Aorta (tissue), 5 donors: ENCODE measurements at places on chromosomes 6 and 20. TPM values are rescaled to one million over a fixed set of nuclear protein-coding genes. Genes with fewer than 3 reads are reported as not detected.

- no peak overlapping the region for H3K4me3 ChIP-seq
- H3K36me3 ChIP-seq, result no peaks in the 10 kb centered on the region
- H3K27me3 ChIP-seq, result no peaks in the 10 kb centered on the region
- no peaks in the 10 kb centered on the region for H3K4me1 ChIP-seq
- H3K27ac ChIP-seq, result no peak overlapping the region
Measured at GRCh38 chr20:34165018-34165619, 53.1 kb upstream of the EIF2S2 start.

- no peaks in the 10 kb centered on the region for H3K36me3 ChIP-seq
- H3K27ac ChIP-seq, result peak overlapping the region; percentile 38
- no peaks in the 10 kb centered on the region for H3K4me1 ChIP-seq
- H3K4me3 ChIP-seq, result peak overlapping the region; percentile 56
- peak; percentile 98 for DNase-seq
Measured at GRCh38 chr6:31399589-31400466, 3.6 kb upstream of the MICA start.

DNA sequence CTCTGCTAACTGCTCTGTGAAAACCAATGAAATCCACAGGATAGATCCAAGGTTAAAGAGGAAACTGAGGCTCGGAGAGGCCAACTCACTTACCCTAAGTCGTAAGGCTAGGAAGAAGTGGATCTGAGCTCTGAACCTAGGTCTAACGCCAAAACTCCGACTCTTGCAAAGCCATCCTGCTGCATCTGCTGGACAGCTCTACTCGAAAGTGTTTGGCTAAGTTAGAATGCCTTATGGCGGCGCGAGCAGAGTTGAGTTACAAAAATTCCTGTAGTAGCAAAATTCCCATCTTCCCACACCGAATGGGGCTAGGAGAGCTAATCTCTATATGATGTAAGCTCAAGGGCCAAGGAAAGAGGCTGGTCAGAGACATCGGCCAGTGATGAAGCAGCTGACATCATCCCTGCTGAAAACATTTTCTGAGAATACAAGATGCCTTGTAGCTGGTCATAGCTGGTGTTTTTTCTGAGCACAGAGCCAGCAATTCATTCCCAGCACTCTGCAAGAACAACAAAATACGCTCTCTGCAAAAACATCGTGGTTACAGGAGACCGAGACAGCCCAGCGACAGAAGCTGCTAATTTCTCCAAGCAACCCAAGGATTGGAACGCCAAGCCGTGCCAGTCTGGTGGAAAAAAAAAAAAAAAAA lies 1.8 kb downstream of the SPATA2 start:
- H3K4me3 ChIP-seq, result no peak overlapping the region
- H3K27me3 ChIP-seq, result no peaks in the 10 kb centered on the region
- no peaks in the 10 kb centered on the region for H3K36me3 ChIP-seq
- no peak for DNase-seq
- no peak overlapping the region for H3K27ac ChIP-seq

GRCh38 chr20:35106827-35107380 lies 14.3 kb upstream of the TRPC4AP start:
- no peak overlapping the region for H3K4me3 ChIP-seq
- no peak overlapping the region for H3K27ac ChIP-seq
- H3K27me3 ChIP-seq, result no peaks in the 10 kb centered on the region
- no peaks in the 10 kb centered on the region for H3K36me3 ChIP-seq

- H3K27ac ChIP-seq, result no peak overlapping the region
- H3K4me1 ChIP-seq, result no peaks in the 10 kb centered on the region
- H3K36me3 ChIP-seq, result no peaks in the 10 kb centered on the region
- no peak overlapping the region for H3K4me3 ChIP-seq
- no peaks in the 10 kb centered on the region for H3K27me3 ChIP-seq
Measured at GRCh38 chr6:7324520-7324919, 11.5 kb upstream of the SSR1 start.

- no peaks in the 10 kb centered on the region for H3K4me1 ChIP-seq
- H3K27ac ChIP-seq, result no peak overlapping the region
- H3K36me3 ChIP-seq, result no peaks in the 10 kb centered on the region
- DNase-seq, result no peak
Measured at GRCh38 chr20:17026346-17026745, 200.5 kb upstream of the PCSK2 start.

DNA sequence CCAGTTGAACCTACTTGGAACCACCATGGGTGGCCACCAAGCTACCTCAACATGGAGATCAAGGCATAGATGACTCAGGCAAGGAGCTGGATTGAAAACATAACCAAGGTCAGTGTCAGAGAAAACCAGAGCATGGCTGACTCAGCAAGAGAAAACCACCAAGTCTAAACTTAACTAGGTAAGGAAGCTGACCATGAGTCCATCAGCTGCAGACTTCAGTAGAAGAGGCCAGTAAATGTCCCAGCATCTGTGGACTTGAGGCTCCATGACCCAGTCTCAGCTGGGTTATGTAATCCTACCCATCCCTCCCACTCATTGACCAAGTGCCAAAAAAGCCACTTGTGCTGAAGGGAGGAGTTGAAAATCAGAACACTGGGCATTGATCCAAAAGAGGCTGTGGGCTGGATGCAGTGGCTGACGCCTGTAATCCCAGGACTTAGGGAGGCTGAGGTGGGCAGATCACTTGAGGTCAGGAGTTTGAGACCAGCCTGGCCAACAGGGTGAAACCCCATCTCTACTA lies 93.7 kb upstream of the CBLN4 start:
- H3K36me3 ChIP-seq, result no peaks in the 10 kb centered on the region
- no peak overlapping the region for H3K4me3 ChIP-seq
- no peaks in the 10 kb centered on the region for H3K27me3 ChIP-seq
- no peaks in the 10 kb centered on the region for H3K4me1 ChIP-seq

DNA sequence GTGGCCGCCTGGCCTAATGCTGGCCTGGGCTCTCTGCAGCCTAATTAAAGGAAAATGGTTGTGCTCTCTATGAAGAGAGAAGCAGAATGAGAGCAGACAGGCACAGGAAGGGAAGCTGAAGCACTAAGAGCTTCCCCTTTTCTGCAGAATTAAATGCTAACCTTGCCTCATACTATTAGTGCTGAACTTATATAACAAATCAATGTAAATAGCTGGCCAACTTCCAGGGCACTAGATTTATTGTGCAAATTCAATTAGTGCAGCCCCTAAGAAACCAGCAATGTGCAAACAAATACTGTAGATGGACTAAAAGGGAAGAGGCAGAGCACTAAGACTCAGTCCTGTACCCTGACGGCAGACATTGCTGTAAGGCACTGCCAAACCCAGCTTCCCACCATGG lies 36.1 kb upstream of the INSM1 start:
- no peaks in the 10 kb centered on the region for H3K36me3 ChIP-seq
- DNase-seq, result no peak
- H3K27me3 ChIP-seq, result no peaks in the 10 kb centered on the region
- no peak overlapping the region for H3K27ac ChIP-seq

- no peak overlapping the region for H3K4me3 ChIP-seq
- peak; percentile 58 for DNase-seq
- H3K27me3 ChIP-seq, result no peaks in the 10 kb centered on the region
- peak overlapping the region; percentile 11 for H3K27ac ChIP-seq
Measured at GRCh38 chr6:52423971-52424381, 3.8 kb downstream of the EFHC1 start.

DNA sequence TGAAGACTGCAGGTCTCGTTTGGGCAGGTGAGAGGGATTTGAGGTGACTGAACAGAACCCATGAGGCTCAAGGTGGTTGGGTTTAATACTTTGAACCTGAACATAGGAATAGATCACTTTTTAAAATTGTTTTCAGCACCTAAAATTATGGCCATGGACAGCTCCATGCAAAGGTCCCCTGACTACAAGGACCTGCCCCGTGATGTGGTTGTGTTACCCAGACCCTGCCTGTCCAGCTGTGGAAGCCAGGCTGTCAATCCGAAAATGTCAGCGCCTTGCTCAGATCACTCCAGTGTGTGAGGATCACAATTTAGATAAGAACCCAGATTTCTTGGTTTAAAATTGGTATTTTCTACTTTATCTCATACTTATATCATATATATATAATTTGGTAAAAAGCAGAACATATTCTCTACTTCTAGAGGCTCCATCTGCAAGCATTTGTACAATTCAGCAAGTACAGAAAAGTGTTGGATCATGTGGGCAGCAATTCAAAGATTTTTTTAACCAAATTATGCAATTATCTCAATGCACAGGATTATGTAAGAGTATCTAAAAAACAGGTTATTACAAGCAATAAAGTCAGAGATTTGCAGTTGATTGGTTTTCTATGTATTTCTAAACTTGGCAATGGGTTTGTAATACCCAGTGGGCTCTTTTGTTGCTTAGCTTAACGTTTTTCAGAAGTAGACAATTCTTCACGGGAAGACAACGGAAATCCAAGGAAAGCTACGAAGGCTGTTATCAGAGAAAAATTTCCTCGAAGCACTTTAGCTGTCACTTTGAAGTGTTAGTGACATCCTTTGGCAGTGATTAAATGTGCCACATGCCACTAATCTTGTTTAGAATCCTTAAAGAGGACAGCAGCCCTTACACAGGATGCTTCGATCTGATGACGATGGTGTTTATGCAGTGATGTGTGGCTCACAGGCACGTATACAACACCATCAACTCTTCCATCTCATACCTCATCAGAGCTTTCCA lies 24.1 kb upstream of the RPS6KA2 start:
- H3K36me3 ChIP-seq, result no peaks in the 10 kb centered on the region
- H3K27me3 ChIP-seq, result no peaks in the 10 kb centered on the region
- DNase-seq, result no peak
- no peak overlapping the region for H3K27ac ChIP-seq
- H3K4me1 ChIP-seq, result no peaks in the 10 kb centered on the region
- H3K4me3 ChIP-seq, result no peak overlapping the region

- H3K27me3 ChIP-seq, result no peaks in the 10 kb centered on the region
- H3K36me3 ChIP-seq, result no peaks in the 10 kb centered on the region
- DNase-seq, result no peak
- no peaks in the 10 kb centered on the region for H3K4me1 ChIP-seq
- H3K27ac ChIP-seq, result no peak overlapping the region
Measured at GRCh38 chr6:17341891-17342290, 51.5 kb upstream of the CAP2 start.

DNA sequence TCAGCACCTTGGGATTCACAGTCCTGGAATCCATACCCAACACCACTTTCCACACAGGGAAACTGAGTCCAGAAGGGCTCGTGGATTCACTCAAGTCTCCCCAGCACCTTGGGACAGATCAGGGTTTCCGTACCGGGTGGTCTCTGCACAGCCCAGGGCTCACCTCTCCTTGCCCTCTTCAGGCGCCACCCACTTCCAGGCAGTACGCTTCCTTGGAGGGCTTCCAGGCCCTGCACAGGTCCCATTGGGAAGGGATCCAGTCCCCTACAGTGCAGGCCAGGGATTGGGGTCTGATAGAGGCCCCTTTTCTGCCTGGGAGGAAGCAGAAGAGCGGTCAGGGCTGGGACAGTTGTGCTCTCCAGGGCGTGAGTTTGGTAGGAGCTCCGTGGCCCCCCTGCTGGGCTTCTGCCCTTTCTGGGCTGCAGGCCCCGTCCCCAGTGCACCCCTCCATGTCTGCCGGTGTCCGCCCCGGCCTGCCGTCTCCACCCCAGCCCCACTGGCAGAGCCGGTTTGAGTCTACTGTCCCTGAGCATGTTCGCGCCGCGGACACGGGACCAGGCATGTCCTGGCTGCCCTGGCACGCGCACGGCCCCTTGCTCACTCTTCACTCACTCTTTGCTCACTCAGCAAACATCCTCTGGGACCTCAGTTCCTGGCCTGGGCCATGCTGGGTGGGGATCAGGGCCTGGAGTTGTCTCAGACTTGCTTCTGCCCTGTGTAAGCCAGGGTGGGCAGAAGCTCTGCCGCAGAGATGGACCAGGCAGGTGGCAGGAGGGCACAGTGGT lies 12.6 kb downstream of the SRC start:
- H3K36me3 ChIP-seq, result no peaks in the 10 kb centered on the region
- H3K4me3 ChIP-seq, result no peak overlapping the region
- no peaks in the 10 kb centered on the region for H3K27me3 ChIP-seq
- H3K4me1 ChIP-seq, result no peaks in the 10 kb centered on the region
- no peak for DNase-seq

GRCh38 chr6:106608080-106608668 lies 21.1 kb downstream of the RTN4IP1 start:
- no peak for DNase-seq
- H3K4me3 ChIP-seq, result no peak overlapping the region
- H3K27me3 ChIP-seq, result no peaks in the 10 kb centered on the region
- H3K27ac ChIP-seq, result no peak overlapping the region

- no peak overlapping the region for H3K4me3 ChIP-seq
- DNase-seq, result peak; percentile 54
- peaks cover 5% of the 10 kb centered on the region for H3K4me1 ChIP-seq
- no peaks in the 10 kb centered on the region for H3K27me3 ChIP-seq
Measured at GRCh38 chr6:125169058-125169457, 15.5 kb downstream of the TPD52L1 start.

DNA sequence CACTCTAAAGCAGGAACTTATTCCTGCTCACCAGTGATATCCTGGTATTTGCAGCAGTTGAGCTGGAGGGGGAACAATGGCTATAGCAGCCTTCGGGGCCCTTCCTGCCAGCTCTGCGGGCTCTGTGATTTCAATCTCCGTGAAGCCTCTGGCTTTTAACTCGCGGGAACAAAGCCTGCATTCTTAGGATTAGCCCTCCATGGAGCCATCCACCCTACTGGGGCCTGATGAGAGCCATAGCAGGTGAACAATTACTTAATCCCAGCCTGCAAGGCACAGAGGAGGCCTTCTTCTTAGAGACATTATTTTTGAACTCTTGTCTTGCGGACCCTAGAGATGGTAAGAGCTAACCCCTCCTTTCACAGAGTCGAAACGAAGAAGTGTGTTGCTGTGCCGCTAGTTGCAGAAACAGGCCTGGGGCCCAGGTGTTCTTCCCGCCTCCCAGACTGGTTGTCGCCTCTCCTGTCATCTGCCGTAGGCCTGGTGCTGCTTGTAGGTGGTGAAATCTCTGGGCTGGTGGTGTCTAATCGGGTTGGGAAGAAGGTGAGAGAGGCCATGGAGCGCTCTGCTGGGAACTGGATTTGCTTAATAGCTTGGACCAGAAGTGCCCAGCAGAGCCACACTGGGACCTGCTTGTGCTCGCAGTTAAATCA lies 9.7 kb downstream of the GHRH start:
- H3K4me1 ChIP-seq, result no peaks in the 10 kb centered on the region
- no peak overlapping the region for H3K27ac ChIP-seq

- no peaks in the 10 kb centered on the region for H3K4me1 ChIP-seq
- no peaks in the 10 kb centered on the region for H3K36me3 ChIP-seq
- no peak overlapping the region for H3K27ac ChIP-seq
Measured at GRCh38 chr6:134764741-134765140, 185.2 kb downstream of the ALDH8A1 start.

- H3K27ac ChIP-seq, result no peak overlapping the region
- DNase-seq, result no peak
- no peaks in the 10 kb centered on the region for H3K27me3 ChIP-seq
Measured at GRCh38 chr6:152127432-152128165, 320.1 kb downstream of the ESR1 start.

GRCh38 chr6:98136333-98136732 lies 698.0 kb upstream of the POU3F2 start:
- no peak for DNase-seq
- H3K4me3 ChIP-seq, result no peak overlapping the region
- no peaks in the 10 kb centered on the region for H3K27me3 ChIP-seq
- H3K27ac ChIP-seq, result no peak overlapping the region

SDC4 gene
- 51.2 TPM for total RNA-seq

NFKBIL1 gene
- total RNA-seq, result 19.8 TPM

VSX1 gene
- total RNA-seq, result not detected

CST7 gene
- 3.1 TPM for total RNA-seq
